ENCODE measurements at places on chromosomes 4 and X.

GRCh38 chr4:177579649-177580048 lies 137.4 kb upstream of the AGA start:
- no peak for DNase-seq

DNA sequence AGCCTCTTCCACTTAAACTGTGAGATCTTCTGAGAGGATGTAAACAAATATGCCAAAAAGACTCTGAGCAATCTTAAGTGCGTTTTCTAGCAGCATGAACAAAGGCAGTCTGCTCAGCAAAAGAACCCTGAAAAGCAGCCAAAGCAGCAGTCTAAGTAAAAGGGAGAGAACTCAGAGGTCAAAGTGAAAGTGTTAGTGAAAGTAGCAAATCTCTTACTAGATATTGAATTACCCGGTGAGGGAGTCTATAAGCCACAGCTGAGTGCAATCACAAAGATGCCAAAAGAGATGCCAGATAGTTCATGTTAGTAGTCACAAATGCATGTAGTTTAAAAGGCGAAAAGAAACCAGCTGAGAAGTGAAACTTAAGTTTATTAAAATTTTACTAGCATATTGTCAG lies 7.9 kb upstream of the GNRHR start:
- no peak for DNase-seq

DNA sequence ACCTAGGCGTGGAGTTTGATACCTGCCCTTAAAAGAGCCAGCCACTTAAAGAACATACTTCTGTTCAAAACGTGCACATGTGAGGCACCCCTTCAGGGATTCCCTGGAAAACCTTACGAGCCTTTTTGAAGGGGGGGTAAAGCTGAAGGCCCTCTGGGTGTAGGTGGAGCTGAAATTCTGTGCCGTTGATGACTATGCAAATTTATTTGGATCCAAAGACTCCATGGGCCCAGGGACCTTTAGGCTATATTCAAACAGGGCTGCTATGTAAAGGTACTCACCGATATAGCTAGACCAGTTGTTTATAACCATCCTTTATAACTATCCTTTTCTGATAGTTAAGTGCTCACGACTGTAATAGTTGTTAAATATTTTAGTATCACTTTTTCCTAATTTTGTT lies 40.3 kb upstream of the NFXL1 start:
- no peak for DNase-seq

DNA sequence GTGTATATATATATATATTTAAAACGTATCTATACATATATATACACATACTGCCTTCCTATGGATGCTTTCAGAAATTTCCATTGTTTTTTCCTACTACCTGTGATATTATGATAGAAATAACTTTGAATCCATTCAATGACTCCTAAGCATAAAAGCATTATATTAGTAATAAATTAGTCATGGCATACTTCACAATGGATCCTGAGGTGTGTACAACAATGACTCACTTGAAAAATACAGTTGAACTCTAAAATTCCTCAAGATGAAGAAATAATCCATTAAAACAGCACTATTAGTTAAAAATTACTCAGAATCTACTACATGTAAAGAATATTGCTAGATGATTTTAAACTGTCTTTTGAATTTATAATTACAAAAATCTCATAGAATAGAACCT lies 201.1 kb downstream of the STPG2 start:
- no peak for DNase-seq

- no peak for DNase-seq
Measured at GRCh38 chr4:36385951-36386571, 104.6 kb downstream of the DTHD1 start.

- DNase-seq, result no peak
Measured at GRCh38 chrX:3191201-3191600, 149.9 kb downstream of the ARSF start.

- no peak for DNase-seq
Measured at GRCh38 chrX:40207626-40208025, 109.9 kb upstream of the BCOR start.

DNA sequence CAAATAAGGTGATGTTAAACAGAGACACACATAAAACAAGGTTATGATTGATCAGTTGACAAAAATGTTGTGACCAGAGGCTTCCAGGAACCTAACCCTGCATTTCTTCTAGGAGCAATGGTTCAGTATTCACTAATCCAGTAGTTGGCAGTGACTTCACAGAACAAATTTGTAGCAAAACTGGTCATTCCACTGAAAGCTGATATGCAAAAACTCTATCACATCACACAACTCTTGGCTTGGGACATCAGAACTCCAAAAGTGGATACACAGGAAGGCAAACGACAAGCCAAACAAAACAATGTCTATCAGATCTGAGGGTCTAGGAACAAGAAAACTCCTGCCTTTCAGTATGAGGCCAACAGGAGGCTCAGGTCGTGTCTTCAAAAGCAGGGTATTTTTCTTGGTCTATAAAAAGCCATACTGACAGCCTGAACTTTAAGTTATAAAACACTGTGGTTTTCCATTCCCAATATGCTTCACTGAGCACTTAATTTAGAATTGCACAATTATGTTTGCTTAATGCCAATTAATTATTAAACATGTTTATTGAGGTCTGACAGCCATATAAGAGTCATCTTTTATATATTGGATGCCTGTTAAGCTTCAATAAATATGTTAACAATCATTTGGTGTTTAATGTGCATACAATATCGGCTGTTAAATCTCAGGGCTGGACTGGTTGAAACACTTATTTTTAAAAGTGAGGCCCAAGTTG lies 45.6 kb downstream of the SOD3 start:
- DNase-seq, result no peak

DNA sequence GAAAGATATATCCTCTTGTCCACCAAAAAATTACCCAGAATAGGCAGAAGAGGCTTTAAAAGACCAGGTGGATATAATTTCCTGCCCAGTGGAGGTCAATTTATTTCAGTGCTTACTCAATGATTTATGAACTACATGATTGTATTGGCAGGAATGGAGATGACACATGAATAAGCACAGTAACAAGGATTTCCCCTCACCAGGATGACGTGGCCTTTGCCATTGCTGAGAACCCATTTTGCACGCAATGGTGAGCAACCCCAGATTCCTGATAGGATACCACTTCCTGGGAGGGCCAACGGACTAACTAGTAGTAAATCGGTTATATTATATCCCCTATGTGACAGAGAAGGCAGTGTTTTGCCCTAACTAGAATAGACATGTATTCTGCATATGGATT lies 11.6 kb upstream of the TTC29 start:
- no peak for DNase-seq

DNA sequence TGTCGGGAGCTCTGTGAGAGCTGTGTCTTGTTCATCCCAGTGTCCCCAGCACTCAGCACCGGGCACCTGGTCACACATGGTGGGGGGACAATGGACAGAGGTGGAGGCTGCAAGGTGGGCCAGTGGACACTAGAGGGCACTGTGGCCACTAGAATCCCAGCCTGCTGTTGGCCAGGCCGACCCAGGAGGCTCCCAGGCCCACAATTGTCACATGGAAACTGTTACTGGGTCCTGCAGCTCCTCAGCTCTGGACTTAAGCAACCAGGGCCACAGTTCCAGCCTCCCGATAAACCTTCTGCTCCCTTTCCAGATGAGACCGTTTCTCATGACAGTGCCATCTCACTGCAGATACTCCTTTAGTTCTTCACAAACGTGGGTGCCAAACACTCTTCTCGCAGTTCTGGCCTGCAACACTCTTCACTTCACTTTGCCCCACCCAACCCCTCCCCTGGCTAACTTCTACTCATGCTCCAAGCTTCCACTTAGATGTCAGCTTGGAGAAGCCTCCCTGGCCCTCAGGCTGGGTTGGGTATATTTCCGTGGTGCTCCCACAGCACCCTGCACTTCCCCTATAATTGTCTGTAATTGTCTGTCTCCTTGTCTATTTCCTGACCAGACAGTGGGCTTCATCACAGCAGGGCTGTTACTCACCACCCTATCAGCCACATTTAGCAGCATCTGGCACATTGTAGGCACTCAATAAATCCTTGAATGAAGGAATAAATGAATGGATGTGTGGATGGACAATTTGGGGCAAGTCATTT lies 3.5 kb upstream of the IQSEC2 start:
- DNase-seq, result peak; percentile 5

GRCh38 chr4:121454251-121454979 lies 73.6 kb upstream of the QRFPR start:
- no peak for DNase-seq

DNA sequence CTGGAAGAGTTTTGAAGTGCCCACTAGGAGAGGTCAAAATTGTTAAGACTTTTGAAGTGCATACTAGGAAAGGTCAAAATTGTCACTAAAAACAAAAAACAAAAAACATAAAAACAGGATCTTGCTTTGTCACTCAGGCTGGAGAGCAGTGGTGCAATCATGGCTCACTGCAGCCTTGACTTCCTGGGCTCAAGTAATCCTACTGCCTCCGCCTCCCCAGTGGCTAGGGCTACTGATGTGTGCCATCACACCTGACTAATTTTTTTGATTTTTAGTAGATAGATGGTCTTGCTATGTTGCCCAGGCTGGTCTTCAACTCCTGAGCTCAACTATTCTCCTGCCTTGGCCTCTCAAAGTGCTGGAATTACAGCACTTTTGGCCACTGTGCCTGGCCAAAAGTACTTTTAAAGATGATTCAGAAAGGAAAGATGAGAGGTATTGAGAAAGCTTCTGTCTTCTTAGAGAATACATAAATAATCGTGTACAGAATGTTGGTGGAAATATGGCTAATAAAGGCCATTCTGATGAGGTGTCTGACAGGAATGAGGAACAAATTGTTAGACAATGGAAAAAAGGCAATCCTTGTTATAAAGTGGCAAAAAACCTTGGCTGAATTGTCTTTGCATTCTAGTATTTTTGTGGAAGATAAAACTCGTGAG lies 43.3 kb upstream of the STX18 start:
- DNase-seq, result no peak

GRCh38 chrX:84240848-84241565 lies 53.0 kb upstream of the RPS6KA6 start:
- no peak for DNase-seq

DNA sequence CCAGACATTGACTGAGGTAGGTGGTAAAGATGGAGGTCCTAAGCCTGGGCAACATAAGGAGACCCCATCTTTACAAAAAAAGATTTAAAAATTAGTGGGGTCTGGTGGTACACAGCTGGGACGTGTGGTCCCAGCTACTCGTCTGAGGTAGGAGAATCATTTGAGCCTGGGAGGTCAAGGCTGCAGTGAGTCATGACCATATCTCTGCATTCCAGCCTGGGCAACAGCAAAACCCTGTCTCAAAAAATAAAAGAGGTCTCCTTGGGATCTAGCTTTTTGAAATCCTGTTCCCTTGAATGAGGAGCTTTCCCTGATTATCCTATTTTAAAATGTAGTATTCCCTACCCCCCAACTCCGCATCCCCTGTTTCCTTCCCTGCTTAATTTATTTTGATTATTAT lies 78.7 kb upstream of the OGT start:
- DNase-seq, result no peak

DNA sequence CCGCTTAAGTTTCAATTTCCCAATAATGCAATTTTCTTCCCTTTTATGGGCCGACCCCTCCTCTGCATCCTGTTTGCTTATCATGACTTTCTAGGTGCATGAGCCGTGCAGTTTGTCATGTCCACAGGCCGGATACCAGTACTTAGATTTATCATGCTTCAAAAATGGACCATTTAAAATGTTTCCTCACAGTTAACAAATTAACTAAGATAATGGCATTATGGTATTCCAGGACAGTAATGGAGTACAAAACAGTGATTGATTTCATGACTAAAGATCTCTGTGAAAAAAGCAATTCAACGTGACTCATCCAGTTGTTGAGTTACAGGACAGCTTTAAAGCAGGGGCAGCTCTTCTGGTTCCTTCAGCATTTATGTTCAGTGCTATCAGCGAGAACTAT lies 23.0 kb downstream of the SNX25 start:
- no peak for DNase-seq

DNA sequence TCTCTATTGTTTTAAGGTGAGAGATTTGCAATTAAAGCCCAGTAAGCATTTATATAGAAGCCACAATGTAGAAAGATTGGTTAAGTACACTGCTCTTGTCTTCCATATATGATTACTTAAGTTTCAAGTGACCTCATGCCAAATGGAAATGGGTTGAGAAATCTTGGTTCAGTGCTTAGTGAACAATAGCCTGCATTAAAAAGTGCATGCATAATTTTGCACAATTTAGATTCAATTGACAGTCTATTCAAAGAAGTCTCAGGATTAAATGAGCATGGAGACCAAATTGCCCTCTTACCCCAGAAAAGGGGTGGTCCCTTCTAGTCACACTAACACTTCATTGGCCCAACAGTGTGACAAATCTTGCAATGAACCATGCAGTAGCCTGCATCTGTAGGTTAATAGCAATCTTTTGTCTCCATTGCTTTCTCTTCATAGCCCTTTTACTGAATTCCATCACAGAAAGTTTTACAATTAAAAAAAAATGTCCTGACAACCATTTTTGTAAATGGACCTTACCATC lies 93.6 kb downstream of the HHIP start:
- DNase-seq, result no peak

- DNase-seq, result no peak
Measured at GRCh38 chr4:150852216-150852615, 162.9 kb downstream of the LRBA start.

DNA sequence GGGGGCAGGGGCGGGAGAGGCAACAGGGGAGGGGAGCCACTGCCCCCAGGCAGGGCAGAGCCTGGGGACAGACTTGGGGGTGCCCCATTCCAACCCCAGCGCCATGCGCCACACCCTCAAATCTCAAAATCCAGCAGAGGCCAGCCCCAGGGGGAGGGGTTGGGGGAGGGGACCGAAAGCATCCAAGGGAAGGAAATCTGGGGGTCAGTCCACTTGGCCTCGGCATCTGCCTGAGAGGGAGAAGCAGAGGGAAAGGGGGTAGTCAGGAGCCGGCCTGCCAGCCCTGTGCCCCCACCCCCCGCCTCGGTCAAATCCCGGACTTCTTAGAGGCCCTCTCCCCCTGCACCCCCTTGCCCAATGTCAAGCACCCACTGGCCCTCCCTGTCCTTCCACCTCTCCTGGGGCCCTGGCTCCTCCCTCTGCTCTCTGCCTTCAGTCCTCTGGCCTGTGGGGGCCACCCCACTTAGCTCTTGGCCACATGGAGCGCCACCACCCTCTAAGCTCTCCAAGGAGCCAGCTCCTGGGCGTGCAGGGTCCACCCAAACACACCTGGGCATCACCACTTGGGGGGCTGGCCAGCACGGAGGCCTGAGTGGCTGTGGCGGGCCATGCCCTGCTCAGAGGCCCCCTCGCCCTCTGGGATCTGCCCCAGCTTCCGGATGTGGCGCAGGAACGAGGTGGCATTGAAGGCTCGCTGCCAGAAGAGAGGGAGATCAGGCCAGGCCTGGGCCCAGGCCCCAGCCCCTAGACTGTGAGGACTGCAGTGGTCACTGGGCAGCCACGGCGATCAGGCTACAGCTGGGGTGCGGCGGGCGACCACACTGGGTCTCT lies 3.5 kb downstream of the PNCK start:
- DNase-seq, result no peak

DNA sequence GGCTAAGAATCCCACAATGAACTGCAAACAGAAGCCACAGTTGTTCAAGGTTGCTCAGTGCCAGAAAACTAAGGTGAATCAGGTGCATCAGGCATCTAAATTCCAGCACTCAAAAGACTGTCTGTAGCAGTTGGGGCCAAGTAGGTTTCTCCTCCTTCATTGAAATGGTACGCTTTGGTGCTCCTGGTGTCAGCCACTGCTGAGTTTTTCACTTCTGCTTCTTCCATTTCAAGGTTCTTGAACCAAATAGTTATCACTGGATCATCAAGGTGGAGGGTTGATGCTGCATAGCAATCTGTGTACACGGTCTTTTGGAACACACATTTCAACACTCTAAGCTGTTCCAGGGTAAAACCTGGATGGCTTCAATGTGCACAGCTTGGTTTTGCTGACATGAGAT lies 74.4 kb downstream of the TMA16 start:
- no peak for DNase-seq

- no peak for DNase-seq
Measured at GRCh38 chrX:78496483-78496882, 162.6 kb downstream of the RTL3 start.
